Activated gamma-delta T cell treated with anti-CD3 and anti-CD28 coated beads, Interleukin-2, amount 50 U/mL, for 16 hours (primary cell): ENCODE measurements at places on chromosomes 3 and 15.

DNA sequence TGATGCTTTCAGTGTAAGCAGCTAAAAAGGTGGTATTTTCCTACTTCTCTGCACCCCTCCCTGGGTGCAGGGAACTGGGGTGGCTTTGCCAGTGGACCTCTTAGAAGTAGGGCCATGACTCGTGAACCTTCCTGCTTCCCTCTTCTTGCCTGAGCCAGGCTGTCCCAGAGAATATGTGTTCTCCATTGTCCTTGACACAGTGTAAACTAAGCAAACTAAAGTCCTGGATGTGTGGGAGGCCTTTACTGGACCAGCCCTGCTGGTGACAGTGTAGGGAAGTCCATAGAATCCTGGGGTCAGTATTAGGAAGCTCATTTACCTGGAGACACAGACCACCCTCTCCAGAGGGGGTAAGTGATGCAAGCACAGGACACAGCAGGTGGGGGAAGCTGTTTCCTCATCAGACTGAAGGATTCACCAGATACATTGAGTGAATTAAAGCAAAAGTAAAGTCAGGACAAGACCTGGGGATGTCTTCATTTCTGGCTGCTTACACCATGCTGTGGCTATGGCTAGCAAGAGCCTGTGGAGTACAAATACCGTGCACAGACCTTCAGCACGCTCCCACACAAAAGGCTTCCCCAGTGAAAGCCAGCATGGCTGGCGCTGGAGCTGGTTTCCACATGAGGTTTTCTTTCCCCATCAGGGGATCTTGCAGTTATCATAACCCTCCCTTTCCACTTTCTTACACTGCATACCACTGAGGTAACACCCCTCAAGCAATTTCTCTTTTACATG lies 64.8 kb upstream of the LPP start:
- no peak for DNase-seq

DNA sequence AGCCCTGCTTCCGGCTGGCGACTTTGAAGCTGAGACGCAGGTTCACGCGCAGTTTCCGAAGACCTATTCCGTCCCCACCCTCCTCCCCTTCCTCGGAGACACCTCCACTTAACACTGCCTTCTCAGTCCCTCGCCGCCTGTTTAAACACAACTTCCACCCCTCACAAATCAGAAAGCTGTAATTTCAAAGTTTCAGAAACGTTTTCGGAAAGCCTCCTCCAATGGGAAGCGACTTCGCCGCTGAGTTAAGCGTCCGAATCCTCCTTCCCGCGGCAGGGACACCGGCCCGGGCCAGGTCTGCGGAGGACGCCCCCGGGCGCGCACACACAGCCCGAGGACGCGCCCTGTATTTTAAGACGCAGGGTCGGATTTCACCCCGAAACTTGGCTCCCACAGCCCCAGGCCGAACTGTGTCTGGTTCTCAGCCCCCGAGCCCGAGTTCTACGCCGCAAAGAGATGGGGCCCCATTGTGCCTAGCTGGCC lies 559 bp upstream of the LRRN1 start:
- DNase-seq = peak; percentile 20

DNA sequence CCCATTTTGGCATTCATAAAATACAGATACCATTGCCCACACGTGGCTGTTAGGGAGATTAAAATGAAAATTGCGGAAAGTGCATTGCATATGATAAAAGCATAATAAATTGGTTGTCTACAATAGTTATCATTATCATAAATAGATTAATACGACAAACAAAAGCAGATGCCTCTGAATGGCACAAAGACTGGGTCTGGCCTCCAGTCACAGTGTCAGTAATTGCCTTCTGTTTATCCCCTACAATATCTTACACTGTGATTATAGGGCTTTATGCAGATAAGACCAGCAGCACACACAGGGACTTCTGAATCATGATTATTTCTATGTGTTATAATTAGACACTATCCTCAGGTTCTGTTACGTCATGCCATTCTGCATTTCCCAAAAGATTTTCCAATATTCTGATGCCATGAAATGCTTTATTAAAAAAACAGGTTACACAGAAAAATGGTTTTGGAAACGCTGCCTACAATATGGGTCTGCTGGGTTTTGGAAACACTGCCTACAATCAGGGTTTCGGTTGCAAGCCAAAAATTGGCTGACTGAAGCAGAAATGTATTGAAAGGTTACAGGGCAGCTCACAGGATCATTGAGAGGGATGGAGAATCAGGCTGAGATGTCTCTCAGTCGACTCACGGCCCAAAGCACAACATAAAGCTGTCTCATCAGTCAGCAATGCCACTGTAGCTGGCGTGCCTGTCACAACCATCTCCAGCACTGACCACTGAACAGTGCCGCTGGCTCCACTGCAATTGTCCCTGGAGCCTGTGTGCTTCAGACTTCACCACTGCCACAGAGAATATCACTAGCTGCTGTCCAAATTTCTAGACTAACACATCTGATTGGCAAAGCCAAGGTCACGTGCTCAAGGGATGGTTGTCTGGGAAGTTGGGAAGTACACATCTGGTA lies 248.1 kb downstream of the ERC2 start:
- DNase-seq = no peak

DNA sequence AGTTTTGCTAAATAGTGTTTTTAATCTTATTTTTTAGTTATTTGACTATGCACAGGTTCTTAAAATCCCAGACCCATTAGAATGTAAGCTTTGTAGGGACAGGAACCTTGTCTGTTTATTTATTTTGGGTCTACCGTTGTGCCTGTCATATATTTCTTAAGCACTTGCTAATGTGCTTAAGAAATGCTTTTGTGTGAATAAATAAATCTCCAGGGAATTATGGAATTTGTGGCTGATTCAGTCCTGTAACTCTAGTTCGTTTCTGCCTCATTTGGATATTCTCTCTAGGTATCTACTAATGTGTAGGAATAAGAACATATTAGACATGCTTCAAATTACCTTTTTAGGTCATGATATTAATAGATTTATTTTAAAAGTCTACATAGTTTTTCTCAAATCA lies 161.6 kb downstream of the LPP start:
- no peak for DNase-seq
